Neural progenitor cell (in vitro differentiated cells): ENCODE measurements at places on chromosomes 6 and 20. TPM values are rescaled to one million over a fixed set of nuclear protein-coding genes. Genes with fewer than 3 reads are reported as not detected.

Gene TMC2
- total RNA-seq, result not detected in 2 replicates

Gene SIGLEC1
- not detected in 2 replicates for total RNA-seq

Gene APCDD1L
- not detected in 2 replicates for total RNA-seq

Gene SLA2
- 0.21 and 0.50 TPM in 2 replicates for total RNA-seq

Gene BTN2A1
- total RNA-seq, result 11.6 and 14.2 TPM in 2 replicates

Gene HLA-F
- total RNA-seq, result 0.56 TPM in 1 of 2 replicates, not detected in the other

Gene ULBP2
- total RNA-seq, result not detected in 2 replicates

Gene TREML2
- total RNA-seq, result not detected in 2 replicates

Gene DST
- total RNA-seq, result 225 and 259 TPM in 2 replicates

GRCh38 chr20:53332022-53332837, 261.4 kb downstream of the ZNF217 start:
- no peak for DNase-seq

DNA sequence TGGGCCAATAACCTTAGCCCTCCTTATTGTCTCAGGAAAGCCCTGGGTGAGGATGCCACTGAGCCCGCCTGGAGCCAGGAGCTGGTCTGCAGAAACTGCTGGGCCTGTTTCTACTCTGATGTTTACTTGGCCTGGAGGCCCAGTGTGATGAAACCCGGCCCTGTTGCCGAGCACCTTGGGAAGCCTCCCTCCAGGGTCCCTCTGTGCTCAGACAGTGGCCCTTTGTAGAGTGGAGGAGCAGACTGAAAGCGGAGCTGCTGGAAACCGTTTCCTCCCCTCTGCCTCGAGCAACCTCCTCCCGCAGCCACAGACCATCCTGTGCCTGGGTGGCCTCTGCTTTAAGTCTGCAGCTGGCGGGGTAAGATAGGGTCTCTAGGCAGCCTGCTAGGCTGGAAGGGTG, 84.1 kb upstream of the EPB41L1 start:
- DNase-seq, result peak; percentile 72

DNA sequence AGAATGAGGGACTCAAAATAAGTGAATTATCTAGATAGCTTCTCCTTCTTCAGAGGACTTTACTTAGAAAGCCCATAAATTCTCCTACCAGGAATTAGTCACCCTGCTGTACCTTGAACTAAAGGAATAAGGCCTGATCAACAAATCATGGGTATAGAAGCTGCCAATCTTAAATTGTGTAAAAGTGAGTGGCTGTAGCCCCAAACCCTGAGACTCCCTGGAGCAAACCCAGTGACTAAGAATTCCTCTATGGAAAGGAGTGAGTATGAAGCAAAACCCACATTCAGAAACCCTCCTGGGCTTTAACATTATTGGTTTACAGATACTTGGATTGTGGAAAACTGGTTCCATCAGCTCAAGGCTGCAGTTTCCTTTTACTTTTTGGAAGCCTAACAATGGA, 285.8 kb upstream of the TBX18 start:
- no peak for DNase-seq

DNA sequence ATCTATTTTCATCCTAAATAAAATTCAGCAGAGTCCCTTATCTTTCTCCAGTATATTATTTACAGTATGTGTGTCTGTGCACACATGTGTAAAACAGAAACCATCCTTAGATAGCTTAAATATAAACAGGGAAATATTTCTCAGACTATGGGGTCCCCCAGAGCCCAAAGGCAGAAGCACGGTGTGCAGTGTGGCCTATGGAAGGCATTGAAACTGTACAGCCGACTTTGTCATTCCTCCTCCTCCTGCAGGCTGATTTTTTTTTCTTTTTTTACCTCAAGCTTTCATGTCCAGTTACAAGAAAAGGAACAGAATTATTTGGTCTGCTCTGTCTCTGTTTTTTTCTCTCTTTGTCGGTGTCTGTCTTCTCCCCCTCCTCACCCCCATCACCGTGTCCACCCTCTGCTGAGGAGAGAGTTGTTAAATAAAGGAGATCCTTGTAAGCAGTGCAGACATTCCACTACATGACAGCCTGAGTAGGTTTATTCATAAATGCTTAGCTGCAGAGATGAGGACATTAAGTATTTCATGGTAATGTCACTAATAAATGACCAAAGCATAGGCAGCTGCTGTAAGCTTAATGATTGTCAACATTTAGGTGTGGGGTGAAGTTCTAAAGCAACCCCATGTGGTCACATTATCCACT, 31.8 kb upstream of the SLC35D3 start:
- DNase-seq, result no peak

DNA sequence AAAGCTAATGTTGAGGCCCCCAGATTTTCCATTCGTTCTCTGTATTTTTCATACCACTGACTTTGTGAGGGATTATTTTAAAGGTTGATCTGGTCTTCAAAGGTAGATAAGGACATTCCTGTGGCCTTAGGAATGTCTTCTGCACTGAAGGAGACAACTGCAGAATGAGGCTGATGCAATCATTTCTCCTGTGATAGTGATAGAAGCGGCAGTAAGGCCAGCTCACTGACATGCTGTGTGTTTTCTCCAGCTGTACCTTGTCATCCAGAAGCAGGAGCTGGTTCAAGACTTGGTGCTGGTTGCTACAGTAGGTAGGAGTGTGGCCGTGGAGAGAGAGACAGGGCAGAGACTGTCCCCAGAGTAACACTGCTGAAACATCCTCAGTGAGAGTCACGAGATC, 53.8 kb downstream of the DCBLD1 start:
- no peak for DNase-seq

DNA sequence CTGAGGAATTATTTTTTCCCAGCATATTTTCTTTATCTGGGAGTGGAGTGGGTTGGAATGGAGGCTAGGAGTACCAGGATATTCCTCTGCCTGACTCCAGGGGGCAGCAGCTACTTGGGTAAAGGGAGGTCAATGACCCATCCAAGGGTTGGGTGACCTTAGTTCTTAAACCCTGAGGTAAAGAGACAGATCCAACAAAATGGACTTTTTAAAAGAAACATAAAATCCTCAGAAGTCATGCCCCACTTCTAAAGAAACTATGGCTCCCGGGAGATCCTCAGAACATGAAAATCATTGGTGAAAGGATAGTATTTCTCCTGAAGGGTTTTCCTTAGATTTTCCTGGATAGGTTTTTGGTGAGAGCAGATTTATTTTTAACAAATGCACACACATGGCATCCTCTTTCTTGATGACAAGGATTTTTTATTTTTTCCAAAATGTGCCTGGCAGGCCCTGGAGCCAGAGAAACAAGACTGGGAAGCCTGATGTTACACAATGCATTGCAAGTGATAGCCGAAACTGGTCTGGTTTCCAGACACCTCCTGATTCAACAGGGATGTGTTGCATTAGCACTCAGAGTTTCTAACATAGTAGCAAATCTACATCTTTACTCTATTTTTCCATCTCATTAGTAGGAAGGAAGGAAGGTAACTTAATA, 240.9 kb upstream of the BTBD3 start:
- DNase-seq, result peak; percentile 78

- no peak for DNase-seq
These were observed 136.1 kb downstream of the PLCB4 start for GRCh38 chr20:9204979-9205378.

DNA sequence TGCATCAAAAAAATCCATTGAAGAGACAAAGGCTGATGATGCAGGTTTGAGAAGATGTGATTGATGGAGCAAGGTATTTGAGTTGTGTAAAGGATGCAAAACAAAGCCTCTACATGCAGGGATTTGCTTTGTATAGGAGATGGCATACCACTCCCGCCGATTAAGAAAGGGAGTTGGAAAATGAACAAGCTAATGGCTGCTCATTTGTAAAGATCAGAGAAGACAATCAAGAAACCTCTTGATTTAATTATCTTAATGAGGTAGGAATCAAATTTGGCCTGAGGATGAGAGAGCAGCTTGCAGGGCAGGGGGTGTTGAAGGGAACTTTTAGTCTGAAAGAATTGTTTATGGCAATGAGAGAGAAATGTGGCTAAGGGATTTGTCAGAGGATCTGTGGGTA, 448.2 kb upstream of the ADGRB3 start:
- peak; percentile 49 for DNase-seq

DNA sequence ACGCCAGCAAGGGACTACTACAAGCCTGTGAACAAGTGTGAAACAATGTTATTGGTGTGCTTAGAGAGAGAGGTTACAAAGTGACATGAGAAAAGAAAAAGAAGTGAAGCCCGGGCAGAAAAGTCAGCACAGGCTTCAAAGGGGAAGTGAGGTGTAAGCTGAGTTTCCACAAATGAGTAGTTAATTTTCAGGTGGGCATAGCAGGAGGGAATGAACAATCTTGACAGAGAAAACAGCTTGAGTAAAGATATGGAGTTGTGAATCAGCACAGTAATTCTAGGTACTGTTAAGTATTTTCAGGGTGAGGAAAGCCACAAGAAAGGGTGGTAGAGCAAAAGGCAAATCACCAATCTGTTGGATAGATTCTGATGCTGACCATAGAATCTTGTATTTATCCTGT, 4.3 kb downstream of the KCNQ5 start:
- DNase-seq, result no peak

DNA sequence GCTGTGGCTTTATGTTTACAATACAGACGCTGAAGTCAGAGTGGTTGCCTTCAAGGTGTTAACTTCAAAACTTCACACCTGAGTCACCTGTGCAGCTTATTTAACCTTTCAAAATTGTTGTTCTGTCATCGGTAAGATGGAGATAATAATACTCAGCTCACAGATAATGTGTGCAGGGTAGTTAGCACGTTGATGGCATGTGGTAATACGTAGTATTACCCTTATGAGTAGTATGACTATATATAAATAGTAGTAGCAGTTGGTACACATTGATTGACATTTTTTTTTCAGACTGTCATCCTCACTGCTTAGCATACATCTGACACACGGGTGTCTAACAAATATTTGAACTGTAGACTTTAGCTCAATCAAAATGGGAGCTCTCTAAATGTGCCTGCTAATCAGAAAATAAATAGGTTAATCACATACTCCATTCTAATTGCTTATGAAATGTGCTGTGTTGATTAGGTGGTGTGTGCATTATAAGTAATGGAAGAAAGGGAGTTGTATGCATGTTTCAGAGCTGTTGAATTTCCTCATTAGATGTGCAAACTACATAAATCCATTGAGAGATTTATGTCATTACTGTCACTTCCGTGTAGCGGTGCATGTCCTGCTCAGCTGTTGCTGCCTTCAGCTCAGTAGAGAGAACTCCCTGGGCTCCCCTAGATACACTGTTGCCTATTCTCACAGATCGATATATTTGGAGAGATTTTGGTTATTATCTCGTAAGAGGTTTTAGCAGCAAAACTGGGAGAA, 11.2 kb upstream of the MROH8 start:
- no peak for DNase-seq

- DNase-seq, result no peak
These were observed 26.2 kb upstream of the VEGFA start for GRCh38 chr6:43743682-43744381.

- DNase-seq, result peak; percentile 91
These were observed 2.4 kb downstream of the CSTL1 start for GRCh38 chr20:23441850-23442313.
